ENCODE measurements at places on chromosomes 12 and 14.

DNA sequence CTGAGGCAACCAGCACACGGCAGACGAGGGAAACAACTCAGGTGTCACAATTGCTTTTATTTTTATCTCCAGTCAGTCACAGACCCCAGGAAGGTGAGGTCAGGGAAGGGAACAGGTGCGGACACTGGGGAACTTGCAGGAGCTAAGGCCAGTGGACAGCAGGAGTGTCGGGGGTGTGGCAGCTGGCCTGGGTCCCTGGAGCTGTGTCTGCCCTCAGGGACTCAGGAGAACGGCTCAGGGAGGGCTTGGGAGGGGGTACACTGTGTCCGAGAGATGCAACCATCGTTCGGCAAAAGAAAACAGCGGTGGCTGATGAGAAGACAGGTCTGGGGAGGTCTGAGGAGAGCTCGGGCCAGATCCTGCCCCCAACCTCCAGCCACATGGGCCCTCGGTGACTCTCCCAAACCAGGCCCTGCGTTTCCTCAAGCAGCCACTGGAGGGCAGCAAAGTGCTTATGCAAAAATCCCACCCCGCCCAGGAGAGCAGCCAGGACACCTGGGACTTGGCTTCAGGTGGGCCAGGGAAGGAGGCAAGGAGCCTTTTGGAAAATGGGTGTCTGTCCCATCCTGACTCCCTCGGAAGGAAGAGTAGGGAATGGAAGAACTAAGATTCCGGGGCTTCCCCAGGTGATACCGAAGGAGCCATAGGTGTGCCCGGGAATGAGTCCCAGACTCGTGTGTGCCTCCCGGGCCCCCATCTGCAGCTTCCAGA lies 24.1 kb upstream of the BCDIN3D start:
- peak; percentile 67 for DNase-seq

- DNase-seq: no peak
Observed at GRCh38 chr12:117019866-117020265, 79.3 kb downstream of the TESC start.

DNA sequence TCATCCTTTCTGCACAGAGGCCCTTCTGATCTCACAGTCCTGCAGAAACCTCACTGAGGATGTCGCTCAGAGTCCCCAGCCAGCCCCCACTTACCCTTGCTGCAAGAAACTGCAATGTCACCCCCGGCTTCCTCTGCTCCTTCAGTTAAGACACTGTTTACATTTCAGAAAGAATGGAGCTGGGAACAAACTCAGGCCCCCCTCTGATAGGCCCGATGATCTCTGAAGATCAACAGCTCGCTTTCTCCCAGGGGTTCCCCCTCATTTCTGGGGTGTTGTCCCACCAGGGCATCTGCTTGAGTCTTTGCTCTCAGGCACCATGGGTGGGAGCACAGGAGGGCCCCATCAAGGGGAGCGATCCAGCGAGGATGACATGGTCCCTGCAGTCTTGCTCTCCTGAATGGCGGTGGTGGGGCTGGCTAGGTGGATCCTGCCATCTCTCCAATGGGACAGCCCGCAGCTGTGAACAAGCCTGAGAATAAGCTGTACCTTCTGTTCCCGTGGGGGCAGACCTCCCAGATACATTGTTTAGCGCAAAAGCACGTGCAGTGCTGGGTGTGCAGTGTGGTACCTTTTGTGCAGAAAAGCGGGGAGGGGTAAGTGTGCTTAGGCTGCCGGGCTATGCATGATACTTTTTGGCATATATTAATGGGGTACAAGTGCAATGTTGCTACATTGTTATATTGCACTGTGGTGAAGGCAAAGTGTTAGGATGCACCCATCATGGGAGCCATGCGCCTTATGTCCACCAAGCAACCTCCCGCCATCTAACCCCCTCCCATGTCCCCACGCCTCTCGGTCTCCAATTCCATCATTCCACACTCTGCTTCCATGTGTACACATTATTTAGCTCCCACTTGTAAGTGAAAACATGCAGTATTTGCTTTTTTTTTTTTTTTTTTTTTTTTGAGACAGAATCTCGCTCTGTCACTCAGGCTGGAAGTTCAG lies 6.7 kb upstream of the NCOR2 start:
- no peak for DNase-seq

GRCh38 chr14:56025191-56025590 lies 93.0 kb upstream of the PELI2 start:
- DNase-seq: no peak

GRCh38 chr14:71165121-71166031 lies 258.1 kb downstream of the PCNX1 start:
- DNase-seq: no peak

- peak; percentile 63 for DNase-seq
Observed at GRCh38 chr14:20675669-20676068, 8.7 kb upstream of the RNASE4 start.

DNA sequence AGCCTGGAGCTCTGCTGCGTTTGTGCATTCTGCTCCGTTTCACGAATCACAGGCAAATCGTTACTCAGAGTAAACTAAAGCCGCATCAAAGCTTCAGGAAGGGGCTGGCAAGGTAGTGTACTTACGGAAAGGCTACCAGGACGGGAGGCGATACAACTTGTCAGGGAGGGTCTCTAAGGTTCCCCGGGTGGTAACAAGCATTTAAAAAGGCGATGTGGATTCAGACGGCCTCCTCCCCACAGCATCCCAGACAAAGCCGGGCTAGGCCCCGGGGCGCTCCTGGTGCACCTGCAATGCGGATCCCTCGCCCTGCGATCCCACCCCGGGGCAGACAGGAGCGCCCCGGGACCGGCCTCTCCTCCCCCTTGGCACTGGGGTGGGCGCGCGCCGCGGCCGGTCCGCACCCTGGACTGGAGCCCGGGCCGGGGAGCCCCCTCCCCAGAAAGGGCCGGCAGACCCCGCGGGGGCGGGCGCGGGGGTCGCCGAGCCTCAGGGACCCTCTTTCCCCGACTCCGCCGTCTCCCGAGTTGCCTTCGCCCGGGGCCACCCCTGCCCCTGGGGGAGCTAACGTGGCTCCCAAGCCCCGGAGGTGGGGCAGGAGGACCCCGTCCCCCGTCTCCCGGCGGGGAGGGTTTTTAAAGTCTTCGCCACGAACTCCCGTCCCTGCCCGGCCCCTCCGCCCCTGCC lies 718 bp downstream of the CCDC92 start:
- peak; percentile 40 for DNase-seq

DNA sequence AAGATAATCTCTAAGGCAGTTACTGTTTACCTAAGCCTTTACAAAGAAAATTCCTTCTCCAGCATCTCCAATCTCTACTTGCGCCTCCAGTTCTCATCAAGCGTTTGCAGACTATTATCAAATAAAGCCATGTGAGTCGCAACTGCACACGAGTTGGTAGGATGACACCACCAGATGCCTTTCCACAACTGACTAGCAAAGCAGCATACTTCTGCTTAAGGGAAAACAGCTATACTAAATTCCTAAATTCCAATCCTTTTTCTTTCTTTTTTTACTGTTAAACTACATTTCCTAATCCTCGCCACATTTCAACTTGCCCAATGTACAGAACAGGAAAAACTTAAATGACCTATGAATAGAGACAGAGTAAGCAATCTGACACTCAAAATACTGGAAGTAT lies 166.7 kb downstream of the ITPR2 start:
- no peak for DNase-seq

- DNase-seq: no peak
Observed at GRCh38 chr12:115355301-115355700, 671.3 kb upstream of the TBX3 start.

DNA sequence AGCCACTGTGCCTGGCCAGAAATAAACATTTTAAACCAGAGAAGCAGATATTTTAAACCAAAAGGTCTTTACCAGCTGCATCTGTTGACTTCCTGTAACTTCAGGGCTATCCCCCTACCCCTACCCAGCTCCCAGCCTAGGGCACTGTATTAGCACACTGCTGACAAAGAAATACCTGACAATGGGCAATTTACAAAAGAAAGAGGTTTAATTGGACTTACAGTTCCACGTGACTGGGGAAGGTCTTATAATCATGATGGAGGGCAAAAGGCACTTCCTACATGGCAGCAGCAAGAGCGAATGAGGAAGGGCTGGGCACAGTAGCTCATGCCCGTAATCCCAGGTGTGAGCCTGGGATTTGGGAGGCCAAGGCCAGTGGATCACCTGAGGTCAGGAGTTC lies 26.0 kb downstream of the GEMIN2 start:
- DNase-seq: no peak

DNA sequence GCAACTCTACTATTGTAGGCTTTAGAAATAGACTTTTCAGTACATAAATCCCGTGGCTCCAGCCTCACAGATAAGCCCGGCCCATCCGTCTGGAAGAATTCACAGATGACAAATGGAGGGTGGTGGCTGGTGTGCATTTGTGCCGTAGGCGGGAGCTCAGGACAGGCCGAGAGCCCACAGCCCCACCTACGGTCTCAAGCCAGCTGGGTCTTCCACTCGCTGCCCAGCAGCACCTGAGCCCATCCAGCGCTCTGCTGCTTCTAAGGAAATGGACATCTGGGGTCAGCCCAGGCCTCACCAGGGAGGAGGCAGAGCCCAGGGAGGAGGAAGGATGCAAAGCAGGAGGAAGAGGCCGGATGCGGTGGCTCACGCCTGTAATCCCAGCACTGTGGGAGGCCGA lies 72.8 kb downstream of the KIF26A start:
- no peak for DNase-seq

DNA sequence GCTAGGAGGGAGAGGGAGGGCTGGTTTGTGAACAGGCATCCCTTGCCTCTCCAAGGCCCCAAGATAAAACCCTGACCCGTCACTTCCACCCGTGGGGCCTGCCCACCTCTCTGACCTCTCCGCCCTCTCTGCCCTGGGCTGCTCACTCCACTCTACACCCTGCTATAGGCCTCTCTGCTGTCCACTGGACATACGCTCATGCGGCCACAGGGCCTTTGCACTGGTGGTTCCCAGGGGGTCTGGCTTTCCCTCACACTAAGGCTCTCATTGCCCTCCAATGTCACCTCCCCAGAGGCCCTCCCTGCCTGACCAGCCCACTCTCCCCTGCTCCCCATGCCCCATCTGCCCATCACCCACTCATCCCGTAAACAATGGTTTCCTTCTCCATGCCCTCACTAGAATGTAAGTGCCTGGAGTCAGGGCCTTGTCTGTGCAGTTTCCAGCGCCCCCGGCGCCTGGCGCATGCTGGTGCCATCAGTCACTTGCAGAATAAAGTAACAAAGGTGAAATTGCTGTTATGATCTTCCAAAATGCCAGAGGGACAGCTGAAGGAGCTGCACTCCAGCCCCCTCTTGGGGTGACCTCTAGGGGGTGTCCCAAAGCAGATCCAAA lies 73.6 kb downstream of the RFLNA start:
- DNase-seq: no peak

GRCh38 chr12:11949738-11950411 lies 120.9 kb upstream of the BCL2L14 start:
- DNase-seq: no peak

- peak; percentile 79 for DNase-seq
Observed at GRCh38 chr12:46661110-46661845, 164.5 kb downstream of the SLC38A4 start.

DNA sequence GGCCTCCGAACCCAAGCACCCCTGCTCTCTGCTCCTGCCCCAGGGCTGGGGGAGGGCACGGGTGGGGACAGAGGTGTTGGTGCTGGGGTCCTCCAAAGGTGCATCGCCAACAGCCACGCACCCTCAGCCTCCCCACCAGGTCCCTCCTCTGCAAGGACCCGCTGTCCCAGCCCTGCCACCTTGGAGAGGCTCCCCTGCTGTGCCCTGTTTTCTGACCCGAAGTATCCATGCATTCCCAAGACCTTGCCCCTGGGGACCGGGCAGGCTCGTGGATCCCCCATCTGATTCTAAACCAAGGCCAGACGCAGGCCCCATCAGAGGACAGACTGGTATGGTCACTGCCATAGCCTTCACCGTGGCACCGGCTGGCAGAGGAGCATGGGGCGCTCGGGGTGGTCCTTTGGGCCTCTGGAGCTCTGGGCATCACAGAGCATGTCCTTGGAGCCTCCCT lies 22.7 kb upstream of the BEGAIN start:
- DNase-seq: no peak

DNA sequence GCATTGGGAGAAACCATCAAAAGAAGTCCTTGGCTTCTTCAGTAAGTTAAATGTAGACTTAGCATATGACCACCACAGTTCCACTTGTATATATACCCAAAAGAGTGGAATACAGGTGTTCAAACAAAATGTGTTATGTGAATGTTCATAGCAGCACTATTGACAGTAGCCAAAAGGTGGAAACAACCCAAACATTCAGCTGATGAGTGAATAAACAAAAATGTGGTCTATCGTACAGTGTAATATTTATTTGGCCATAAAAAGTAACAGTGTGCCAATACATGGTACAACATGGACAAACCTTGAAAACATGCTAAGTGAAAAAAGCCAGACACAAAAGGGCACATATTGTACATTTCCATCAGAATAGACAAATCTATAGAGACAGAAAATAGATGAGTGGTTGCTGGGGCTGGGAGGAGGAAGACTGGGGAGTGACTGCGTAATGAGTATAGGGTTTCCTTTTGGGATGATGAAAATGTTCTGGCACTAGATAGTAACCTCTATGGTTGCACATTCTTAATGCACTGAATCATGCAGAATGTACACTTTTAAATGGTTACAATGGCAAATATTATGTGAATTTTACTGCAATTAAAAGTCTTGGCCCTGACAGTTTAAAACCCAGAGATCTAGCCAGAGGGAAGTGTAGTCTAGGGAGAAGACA lies 5.5 kb downstream of the ERP29 start:
- no peak for DNase-seq

DNA sequence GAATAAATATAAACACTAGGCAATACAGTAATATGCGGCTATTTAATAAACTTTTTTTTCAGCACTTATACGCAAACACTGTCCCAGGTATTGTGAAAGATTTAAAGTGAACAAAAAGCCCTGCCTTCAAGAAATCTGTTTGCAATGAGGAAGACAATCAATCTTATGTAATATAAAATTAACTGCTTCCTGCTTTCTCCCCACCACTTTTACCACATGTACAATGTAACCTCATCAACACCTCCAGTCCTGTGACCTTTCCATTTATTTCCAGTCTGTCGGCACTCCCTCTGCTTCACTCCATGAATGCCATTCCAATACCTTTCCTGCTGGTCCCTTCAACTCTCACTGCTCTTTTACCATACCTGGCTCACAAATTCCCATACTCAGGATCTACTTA lies 10.5 kb downstream of the SNX6 start:
- DNase-seq: no peak

DNA sequence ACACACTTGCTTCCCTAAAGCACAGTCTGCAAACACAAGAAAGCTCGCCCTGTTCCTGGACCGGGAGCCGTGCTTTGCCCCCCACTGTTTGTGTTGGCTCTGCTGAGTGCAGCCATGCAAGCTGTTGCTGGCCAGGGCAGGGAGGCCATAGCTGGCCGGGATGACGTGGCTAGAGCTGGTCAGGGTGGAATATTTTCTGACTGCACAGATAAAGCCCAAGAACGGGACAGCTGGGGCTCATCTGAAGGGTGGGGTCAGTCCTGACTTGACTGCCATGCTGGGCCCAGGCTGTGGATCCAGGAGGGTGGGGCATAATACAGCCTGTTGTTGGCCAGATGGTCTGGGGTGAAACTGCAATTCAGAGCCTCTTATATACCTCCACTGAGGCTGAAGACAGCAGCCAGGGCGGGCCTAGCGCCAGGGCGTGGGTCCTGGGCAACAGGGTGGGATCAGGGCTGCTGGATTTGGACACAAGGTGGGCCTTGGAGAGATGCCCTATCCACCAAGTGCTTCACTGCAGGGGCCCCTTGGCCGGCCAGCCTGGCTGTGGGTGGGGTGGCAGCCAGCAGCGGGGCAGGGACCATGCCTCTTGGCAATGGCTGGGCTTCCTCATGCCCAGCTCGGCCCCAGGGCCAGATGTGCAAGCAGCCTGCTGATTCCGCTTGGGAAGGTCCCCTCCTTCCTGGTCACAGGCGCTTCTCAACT lies 14.8 kb downstream of the KMT5A start:
- no peak for DNase-seq
